Astrocyte of the cerebellum (primary cell): ENCODE measurements at places on chromosomes 11 and 22.

- no peak for DNase-seq
These were observed 184.0 kb upstream of the TBCEL start for GRCh38 chr11:120839846-120840402.

DNA sequence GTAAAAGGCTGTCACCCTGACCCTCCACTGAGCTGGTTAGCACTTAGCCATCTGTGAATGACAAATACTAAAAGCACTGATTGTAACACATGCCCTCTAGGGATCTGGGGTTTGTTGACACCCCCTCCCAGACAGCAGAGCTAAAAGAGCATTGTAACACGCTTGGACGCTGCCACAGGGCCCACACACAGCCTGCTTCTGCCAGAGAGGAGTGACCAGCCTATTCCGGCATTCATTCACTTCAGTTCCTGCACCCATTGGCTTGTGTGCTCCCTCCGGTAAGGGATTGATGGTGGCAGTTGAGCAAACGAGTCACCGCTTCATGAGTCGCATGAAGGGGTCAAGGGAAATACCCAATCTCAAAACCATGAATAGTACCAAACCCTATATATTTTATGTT lies 15.8 kb downstream of the OR10D3 start:
- DNase-seq: no peak

- no peak for DNase-seq
These were observed 24.4 kb upstream of the CBX7 start for GRCh38 chr22:39176714-39177455.

- DNase-seq: peak; percentile 40
These were observed 201.3 kb upstream of the BLID start for GRCh38 chr11:122317305-122317704.

DNA sequence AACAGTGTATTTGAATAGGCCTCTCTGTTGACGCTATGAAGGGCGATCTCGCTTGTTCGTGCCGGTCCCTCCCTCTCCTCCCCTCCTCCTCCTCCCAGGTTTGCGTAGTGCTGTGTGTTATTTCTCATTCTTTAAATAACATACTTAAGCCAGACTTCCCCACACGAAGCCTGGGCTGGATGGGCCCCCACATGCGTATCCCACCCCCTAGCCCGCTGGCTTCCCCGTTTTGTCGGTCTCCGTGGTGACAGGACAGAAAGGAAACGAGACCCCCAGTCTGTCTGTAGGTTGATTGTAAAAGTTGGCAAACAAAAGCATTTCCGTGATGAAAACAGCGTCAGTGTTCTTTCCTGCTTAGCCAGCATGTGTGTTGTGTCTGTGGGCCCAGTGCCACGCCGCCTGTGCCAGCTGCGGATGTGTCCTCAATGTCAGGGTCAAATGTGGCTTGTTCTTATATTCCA lies 27.3 kb downstream of the FAM118A start:
- no peak for DNase-seq

DNA sequence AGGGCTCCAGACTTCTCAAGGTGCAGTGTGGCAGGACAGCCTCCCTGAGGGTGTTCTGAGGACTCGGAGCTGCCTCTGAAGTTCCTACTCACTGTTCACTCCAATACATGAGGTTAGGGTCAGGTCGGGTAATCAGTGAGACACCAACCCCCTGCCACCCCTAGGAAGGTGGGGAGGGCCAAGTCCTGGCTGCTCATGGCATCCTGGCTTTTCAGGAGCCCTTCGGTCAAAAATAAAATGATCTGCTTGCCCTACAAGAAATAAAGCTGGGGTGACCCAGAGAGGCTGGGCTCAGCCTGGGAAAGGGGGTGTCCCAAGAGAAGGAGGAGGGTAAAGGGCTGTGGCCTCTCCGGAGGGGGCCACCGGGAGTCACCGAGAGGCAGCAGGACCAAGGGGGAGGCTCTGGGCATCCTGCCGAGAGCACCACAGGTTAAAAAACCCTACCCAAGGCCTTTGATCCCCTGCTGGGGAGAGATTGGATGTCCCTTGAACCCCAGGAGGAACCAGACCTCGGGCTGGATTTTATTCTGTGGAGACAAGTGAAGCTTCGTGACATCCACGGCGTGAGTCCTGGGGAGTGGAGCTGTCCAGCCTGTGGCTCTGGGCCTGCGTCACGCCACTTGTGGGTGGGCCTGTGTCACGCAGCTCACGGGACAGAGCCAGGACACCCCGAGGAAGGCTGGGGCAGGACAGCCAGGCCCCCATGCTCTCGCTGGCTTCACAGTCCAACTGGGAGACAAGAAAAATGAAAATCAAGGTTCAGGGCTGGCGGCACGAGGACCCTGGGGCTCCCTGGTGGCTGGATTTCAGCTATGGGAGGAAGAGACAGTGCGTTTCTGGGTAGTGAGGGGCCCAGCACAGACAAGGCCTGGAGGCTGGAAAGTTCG lies 102.2 kb upstream of the FGF3 start:
- DNase-seq: no peak

DNA sequence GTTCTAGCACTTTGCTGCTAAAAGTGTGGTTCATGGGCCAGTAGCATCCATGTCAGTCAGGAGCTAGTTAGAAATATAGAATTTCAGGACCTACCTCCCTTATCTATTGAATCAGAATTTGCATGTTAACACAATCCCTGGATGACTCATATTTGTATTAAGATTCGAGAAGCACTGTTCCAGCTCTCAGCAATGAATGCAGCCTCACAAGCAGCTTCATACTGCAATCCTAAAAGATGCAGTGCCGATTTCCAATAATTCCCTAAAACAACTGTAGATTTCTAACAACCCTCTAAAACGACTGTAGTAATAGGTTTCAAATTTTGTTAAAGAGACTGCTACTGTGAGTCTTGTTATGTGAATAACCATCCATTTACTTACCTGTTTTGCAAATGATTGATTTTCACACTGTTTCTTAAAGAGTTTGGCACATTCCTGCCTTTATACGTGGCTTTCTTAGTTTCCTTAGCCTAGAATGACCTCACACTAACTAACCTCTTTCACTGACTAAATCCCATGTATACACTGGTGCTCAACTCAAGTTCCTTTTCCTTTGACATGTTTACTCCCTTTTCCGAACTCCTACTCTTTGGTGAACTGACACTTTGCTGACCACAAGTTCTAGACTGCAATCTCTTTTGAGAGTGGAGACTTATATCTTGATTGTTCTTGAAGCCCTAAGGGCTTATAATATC lies 511.8 kb downstream of the METTL15 start:
- peak; percentile 32 for DNase-seq

GRCh38 chr22:19645391-19645790 lies 68.9 kb upstream of the SEPTIN5 start:
- DNase-seq: no peak

GRCh38 chr22:46050916-46051614 lies 74.1 kb upstream of the WNT7B start:
- DNase-seq: no peak

DNA sequence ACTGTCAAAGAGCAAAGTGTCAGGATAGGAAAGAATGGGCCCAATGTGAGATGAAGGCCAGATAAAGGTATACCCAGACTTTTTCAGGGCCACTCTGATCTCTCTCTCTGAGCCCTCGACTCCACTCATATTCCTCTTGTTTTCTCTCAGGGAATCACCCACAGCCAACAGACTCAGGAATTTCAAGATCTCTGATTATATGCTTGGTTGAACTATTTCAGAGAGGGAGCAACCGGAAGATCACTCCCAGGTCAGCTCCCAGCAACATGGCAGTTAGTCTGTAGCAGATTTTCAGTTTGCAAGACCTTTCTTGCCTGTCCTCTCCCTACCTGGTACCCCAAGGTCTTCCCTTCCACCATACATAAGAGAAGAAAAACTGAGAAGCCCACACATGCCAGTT lies 102.5 kb downstream of the C11orf58 start:
- no peak for DNase-seq

DNA sequence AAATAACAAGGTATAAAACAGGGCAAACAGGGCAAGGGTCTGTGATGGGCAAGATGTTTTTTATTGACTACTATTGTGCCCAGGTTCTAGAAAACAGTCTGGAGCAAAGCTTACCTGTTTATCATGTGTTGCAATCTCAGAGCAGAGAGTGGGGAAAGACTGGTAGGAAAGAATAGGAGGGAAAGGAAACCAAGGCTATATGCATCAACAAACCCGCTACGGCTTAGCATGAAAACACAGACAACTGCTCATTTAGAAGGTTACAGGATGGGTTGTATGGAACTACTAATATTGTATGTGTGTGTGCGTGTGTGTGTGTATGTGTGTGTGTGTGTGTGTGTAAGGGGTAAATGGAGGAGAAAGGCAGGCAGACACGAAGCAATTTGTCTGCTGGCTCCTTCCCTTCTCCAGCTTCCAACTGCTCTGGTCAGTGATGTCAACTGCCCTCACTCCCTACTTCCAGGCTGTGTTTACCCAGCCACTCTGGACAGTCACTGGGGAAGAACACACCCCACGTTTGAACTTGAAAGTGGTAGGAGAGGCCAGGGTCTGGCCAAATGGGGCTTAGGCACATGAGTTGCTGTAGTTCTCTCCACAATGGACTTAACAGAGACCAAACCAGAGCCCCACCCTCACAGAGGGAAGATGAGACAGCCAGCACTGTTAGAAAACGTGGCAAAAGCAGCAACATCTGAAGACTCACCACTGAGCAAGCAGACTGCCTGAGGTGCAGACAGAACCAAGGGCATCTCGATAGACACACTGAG lies 47.0 kb downstream of the GAB2 start:
- DNase-seq: no peak

- DNase-seq: no peak
These were observed 25.5 kb upstream of the ACR start for GRCh38 chr22:50712341-50713007.

- no peak for DNase-seq
These were observed 2.9 kb downstream of the PKNOX2 start for GRCh38 chr11:125167292-125167953.

DNA sequence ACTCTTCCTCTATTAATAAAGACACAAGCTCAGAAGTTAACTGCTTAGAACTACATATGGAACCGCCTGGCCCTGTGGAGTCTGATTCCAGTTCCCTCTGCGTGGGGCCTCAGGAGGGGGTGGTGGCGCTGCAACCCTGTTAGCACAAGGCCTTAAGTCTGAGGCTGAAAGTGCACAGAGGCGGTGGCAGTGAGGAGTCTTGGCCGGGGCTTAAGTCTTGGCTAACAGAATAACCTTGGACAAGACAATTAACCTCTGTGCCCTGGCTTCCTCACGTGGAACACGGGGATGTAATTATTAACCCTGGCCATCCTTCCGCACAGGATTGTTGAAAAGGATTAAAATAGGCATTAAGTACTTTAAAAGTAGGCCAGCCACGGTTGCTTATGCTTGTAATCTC lies 191.5 kb downstream of the CEP164 start:
- DNase-seq: no peak

DNA sequence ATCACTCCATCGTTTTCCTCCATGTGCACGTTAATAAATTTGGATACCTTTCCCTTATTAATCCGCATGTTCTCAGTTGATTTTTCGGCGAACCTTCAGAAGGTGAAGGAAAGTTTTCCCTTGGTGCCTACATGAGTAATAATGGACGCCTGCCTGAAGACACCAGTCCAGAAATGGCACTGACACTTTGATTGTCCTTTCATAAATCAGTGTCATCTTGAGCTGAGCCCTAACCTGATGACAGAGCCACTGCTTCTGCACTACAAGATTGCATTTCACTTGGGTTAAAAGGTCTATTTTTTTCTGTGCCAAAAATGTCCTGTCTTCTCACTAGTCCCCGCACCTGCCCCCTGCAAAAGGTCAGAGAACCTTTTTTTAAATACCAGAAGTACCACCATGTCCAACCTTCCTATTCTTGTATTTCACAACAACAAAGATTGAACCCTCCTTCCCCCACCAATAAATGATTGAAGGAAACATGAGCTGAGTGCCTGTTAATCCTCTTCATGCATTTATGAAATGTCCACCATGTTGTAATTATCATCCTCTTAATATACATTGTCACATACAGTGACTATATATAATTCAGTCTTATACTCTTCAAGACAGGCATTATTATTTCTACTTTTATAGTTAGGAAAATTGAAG lies 219.9 kb upstream of the UBASH3B start:
- no peak for DNase-seq

DNA sequence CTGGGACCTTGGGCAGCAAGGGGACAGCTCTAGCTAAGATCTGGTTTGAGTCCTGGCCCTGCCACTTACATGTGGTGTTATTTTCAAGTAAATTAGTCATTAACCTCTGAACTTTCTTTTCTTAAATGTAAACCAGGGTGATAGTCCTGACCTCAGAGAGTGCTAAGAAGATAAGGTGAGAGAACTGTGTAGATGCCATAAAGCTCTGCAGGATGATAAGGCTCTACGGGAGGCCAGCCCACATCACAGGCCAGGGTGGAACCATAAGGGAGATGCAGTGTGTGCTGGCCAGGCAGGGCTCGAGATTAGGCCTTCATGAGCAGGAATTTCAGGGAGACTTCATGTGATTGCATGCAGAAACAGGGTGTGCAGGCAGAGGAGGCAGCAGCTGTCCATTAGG lies 24.2 kb downstream of the NECTIN1 start:
- DNase-seq: no peak

- no peak for DNase-seq
These were observed 21.5 kb downstream of the FBLN1 start for GRCh38 chr22:45524157-45524556.

GRCh38 chr11:10114593-10115404 lies 179.2 kb downstream of the SBF2 start:
- no peak for DNase-seq

GRCh38 chr11:70853770-70854108 lies 398.6 kb downstream of the SHANK2 start:
- DNase-seq: no peak

- DNase-seq: no peak
These were observed 35.1 kb downstream of the HIPK3 start for GRCh38 chr11:33292311-33292710.

DNA sequence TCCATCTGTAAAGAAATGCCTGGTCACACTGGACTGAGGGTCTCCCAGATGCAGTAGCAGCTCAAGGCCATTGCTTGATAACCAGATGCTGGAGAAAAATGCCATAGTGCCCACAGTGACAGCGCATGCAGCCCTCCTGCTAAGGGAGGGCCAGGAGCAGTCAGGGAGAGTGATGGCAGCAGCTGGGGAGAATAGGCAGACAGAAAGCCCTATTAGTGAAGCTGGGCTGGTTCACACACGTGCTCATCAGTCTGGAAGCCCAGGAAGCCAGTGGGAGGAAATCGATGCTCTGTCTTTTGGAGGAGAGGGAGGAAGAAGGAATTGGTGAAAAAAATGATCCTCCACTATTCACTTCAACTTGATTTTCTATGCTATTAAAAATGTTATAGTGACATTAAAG lies 82.9 kb downstream of the OSBP2 start:
- no peak for DNase-seq
